ENCODE measurements at places on chromosomes 2 and 18.
A peak's percentile ranks its signal among the peaks of the same experiment; 100 is the strongest.

GRCh38 chr2:147917161-147917560 lies 72.3 kb downstream of the ACVR2A start:
- no peak for DNase-seq

DNA sequence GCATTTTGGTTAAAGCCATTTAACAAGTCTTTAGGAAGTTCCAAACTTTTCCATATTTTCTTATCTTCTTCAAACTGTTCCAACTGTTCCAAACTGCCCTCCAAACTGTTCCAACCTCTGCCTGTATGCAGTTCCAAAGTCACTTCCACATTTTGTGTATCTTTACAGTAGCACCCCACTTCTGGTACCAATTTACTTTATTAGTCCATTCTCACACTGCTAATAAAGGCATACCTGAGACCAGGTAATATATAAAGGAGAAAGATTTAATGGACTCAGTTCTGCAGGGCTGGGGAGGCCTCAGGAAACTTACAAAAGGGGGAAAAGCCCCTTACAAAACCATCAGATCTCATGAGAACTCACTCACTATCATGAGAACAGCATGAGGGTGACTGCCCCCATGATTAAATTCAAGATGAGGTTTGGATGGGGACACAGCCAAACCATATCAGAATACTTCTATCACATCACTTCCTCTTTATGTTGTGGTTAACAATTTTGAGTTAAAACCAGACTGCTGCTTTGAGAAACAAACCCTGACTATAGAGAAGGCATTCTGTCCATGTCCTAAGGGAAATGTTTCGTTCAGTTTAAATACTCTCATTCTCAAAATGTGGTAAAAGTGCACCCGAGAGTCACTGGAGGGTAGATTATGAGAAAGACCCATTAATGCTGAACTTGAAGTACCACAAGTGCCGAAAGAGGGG lies 11.0 kb downstream of the IL18R1 start:
- DNase-seq, result no peak

DNA sequence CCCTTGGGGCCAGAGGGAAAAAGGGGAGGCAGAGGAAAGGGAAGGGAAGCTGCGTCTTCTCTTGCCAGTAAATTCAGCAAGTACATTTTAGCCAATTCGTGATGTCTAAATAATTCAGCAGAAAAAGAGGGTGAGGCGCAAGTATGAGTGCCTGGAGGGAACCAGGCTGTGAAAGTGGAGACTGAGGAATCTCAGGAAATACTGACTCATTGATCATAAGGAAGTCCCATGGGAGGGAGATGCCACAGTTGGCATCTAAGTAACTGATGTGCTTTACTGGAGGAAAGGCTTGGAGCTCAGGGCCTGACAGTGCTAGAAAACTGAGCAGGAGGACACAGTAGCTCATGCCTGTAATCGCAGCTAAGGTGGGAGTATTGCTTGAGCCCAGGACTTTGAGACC lies 31.1 kb downstream of the KIF5C start:
- no peak for DNase-seq

DNA sequence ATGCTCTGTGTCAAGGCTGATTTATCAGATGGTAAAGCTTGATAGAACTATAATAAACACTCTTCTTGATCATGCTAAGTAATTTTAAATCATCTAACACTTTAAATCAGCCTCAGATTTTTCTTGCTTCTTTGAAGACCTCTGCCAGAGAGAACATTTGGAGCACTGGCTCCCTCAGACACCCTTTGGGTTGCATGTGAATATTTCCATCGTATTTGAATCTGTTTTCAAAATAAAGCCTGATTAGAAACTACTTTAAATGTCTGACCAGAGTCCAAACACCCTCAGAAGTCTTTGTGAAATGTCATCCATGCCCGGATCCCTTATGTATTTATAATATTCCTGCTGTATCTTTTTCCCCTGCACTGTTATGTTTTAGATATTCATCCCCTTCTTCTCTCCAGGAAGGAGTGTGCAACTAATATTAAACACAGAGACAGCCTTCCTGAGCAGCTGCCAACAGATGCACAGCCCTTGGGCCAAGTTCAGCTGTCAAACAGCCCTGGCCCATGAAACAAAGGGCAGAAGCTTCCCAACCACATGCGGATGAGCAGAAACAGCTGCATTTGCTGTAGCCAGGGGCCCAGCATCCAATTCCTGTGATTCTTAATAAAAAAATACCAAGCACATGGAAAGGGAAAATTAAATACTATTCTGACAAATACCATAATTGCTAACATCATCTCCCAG lies 46.5 kb downstream of the DPP10 start:
- DNase-seq, result no peak

GRCh38 chr2:124698979-124699565 lies 674.0 kb downstream of the CNTNAP5 start:
- DNase-seq, result no peak

DNA sequence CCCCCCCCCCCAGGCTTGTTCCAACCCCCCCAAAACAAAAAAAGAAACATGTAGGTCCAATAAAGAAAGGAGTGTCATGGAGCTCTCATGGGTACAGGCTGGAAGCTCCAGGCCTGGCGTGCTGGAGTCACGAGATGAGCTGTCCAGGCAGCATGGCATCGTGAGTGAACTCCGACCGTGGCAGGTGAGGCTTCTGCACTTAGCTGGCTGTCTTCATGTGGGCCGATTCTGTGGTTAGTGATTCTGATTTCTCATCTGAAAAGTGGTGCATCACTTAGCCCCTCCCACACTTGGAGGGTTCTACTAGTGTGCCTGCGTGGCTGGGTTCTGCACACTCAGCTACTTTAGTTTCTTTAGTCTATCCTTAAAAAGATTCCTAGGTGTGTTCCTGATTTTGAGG lies 126.4 kb upstream of the MGAT5 start:
- peak; percentile 53 for DNase-seq

- no peak for DNase-seq
Measured at GRCh38 chr2:241729868-241730267, 4.6 kb upstream of the D2HGDH start.

DNA sequence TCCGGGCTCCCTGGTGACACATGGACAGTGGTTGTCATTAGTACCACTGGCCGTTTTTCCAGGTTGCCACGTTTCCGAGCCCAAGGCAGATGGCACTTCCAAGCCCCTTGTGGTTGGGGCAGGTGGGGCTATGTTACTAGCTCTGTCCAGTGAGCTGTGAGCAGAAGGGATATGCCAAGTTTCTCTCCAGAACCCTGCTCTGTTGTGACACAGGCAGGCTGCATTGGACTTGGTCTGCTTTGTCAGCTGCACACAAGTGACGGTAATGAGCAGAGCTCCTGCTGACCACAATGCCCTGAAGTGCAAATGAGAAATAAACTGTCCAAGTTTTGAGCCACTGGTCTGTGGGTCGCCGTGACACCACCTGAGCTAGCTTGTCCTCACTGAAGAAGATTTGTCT lies 118.8 kb downstream of the GYPC start:
- no peak for DNase-seq

DNA sequence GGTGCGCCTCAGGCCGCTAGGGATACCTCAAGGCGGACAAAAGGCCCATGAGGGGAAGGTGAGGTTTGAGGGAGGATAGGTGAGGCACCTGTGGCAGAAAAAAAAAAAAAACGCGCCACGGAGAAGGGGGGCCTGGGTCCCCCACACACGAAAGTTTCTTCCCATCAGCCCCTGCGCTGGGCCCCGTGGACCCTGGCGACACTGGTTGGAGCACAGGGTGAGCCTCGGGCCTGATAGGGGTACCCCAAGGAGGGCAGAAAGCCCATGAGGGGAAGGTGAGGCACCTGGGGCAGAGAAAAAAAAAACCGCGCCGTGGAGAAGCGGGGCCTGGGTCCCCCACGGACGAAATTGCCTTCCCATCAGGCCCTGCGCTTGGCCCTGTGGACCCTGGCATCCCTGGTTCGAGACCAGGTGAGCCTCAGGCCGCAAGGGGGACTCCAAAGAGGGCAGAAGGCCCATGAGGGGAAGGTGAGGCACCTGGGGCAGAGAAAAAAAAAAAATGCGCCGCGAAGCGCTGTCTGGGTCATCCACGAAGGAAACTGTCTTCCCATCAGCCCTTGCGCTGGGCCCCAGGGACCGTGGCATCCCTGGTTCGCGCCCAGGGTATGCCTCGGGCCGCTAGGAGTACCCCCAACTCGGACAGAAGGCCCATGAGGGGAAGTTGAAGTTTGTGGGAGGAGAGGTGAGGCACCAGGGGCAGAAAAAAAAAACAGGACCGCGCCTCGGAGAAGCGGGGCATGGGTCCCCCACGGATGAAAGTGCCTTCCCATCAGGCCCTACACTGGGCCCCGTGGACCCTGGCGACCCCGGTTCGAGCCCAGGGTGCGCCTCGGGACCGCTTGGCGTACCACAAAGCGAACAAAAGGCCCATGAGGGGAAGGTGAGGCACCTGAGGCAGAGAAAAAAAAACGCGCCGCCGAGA lies 226.2 kb downstream of the CCDC74A start:
- DNase-seq, result no peak

DNA sequence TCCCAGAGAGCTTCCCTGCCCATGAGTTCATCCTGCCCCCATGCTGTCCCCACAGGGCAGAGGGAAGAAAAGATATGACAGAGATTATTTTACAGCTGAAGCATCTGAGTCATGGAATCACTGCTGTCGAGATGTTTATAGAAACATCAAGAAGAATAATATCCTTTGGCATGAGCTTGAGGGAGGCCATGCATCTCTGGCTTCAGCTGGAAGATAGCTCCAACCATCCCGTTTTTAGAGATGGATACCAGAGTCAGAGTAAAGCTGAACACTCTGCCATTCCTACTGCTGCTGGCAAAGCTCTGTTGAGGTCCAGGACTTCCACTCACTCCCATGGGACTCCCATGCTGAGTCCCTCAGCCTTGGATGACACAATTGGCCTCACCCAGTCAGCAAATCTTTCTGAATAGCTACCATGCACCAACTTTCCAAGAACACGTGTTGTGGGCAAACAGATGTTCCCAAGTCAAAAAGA lies 167.8 kb downstream of the TTC32 start:
- no peak for DNase-seq

DNA sequence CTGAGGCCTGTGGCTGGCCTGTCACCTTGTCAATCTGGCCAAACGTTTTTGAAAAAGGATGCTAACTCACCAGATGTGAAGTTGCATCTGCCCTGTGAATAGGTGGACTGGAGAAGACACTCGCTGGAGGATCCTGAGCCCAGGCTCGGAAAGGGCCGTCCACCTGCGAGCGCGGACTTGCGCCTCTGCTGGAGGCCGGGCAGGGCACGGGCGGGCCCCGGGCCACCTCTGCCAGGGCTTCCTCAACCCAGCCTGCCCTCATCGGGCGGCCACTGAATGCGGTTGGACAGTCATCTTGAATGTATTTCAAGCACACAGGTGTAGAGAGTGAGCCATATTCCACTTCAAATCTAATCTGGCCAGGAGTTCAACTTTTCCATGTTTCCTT lies 83.9 kb downstream of the FAM210A start:
- DNase-seq, result no peak

DNA sequence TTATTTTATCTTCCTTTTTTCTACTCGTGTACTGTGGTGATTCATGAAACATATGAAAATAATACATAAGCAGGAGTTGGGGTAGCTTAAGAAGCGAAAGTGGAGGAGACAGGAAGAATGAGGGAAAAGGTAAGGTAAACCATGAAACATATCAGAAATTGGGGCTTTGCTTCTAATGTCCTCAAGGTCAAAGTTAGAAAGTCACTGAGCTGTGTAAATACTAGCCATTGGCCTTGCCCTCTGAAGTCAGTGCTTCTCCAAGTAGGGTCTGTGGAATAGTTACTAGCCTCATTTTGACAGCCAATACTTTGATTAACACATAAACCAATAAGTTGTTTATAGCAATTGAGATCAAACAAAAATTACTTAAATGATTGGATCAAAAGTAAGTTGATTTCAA lies 117.2 kb downstream of the MAP4K4 start:
- no peak for DNase-seq

DNA sequence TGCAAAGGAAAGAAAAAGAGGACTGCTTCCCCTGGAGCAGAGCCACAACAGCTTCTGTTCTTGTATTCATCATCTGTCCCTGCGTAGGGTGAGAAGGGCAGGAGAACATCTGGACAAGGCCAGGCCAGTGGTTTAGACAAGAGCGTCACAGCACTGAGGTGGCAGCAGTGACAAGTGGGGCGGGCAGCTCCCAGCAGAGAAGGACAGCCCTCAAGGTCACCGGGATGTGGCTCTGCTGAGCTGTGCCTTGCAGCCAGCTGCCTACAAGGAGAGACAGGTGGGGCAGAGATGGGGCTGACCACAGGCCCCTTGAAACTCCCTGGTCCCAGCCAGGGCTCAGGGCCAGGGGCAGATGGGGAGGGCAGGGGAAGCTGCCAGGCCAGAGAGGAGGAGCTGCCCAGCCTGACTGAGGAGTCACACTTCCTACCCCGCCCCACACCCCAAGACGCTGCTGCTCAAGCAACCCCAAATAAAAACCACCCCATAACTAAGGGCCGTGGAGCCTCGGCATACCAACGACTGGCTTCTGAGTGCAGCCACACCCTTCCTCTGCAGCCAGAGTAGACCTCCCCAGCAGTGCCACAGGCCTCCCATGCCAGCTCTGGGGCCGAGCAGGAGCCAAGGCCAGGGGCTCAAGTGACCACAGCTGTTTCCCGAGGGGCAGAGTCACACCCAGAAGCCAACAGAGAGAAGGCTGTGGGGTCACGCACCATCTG lies 5.4 kb downstream of the RAB11FIP5 start:
- DNase-seq, result no peak

DNA sequence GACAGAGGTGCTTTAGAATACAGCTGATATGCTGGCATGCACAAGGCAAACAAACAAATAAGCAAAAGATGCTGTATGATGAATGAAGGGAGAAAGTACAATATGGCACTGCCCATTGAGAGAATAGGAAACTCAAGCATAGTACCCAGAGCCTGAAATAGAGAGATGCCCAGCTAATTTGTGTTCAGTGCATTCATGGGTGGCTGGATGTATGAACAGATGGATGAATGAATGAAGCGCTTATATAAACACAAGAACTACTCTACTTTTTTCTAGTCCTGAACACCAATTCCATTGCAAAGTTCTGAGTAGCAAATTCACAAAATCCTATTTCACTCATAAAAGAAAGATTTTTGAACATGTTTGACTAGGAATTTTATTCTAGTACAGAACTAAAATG lies 756.3 kb downstream of the SATB2 start:
- DNase-seq, result no peak

DNA sequence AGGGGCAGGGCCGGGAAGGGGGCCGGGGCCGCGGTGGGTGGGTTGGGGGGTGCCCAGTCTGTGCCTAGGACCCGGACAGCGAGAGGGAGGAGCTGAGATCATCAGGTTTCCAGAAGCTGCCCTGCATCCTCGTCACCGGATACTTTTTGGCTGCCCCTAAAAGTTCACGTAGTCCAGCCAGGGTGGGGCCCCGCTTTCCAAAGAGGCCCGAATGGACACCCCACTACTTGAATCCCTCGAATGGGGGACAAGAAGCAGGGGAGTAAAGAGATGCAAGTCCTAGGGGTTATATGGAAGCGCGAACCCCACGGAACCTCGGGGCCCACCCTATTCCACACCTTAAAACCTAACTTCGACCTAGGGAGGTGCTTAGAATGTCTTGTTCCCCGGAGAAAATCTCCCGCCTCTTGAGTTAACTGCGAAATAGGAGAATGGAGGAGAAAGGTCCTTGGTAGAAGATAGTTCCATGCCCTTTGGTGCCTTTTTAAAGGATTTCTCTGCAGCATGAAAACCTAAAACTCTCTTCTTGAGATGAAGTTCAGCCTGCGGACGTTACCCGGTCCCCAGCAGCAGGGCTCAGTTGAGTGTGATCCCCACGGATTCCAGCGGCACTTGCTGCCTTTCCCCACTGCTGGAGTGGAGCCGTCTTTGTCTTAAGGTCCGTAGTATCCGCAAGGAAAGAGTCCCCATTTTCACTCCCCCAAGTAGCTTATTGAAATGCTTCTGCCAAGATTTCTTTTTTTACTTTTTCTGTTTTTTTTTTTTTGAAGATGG lies 2.1 kb upstream of the RNF152 start:
- no peak for DNase-seq
